ENCODE measurements at places on chromosomes 7 and 10.

DNA sequence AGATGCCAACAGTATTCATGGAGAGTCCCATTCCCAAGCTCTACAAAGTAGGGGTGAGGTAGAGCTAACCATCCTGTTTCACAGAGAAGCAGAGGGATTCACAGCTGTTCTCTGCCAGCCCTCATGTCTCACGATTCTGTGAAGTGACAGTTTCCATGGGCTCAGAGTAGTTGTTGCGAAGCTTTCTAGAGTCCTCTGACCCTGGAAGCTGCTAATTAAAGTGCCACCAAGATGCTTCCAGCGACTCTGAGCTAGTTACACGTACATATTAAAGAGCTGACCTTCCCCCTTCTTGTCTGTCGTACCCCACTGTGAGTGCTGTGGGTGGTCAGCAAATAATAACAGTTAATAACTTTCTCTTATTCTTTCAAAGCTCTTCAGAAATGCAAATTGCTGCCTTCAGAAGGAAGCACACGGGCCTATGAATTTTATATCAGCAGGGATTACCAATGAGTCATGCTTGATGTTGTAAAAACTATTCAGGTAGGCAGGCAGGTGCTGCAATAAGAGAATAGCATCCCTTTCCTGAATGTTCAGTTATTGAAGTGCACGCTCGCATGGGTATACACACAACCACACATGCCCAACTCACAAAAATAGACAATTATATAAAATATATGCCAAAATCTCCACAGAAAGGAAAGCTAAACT, 34.1 kb downstream of the DNAJB9 start:
- DNase-seq: no peak

DNA sequence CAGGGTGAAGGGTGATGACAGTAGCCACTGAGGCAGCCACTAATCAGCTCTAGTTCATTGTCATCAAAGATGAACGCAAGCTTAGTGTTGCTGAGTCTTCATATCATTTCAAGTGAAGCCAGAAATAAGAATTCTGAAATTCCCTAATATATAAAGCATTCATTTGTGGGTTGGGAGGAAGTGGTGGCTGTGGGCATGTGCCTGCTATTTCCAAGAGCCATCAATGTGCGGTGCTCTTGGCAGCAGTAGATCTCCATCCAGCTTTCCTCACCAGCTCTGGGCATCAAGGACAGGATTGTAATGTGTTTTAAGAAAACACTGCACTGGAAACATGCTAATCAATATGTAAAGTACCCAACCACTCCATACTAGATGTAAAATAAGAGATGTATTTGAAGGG, 202.5 kb upstream of the AHR start:
- no peak for DNase-seq

GRCh38 chr10:120691625-120692024, 159.5 kb upstream of the WDR11 start:
- no peak for DNase-seq

GRCh38 chr10:16231734-16232435, 204.9 kb upstream of the PTER start:
- DNase-seq: no peak

GRCh38 chr7:140236626-140237025, 59.8 kb upstream of the KDM7A start:
- no peak for DNase-seq

GRCh38 chr10:6912424-6912823, 332.3 kb upstream of the PRKCQ start:
- DNase-seq: no peak

DNA sequence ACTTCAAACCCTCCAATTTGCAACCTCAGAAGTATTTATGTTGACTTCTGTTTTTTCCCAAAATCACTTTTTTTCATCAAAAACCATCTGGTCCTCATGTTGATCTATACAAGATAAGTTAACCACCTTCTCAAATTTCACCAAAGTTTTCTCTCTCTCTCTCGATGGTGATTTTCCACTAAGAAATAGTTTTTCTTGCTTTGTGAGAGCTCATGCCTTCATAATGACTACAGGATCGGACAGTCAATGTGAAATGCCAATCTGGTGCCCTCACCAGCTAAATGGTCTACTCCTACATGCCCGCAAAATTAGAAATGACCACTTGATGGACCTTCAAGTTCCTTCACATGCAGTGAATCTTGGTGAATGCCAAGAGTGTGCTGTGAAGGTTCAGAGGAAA, 40.4 kb downstream of the CNNM1 start:
- DNase-seq: no peak

DNA sequence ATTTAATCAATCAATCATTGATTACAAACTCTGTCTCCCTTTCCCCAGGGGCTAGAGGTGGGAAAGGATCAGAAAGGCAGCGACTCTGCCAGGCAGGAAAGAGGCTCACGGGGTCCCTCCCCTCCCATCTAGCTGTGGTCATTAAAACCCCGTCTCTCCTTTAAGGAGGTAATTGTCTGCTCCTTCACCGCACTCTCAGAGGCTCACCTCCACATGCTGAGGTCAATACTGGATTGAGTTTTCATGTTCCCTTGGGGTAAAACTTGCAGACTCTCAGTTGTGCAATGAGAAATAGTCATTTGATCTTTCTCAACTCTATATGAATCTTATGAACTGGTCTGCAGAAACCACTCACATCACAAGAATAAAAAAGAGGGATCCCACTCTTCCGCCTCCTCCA, 368.8 kb downstream of the ADRA2A start:
- no peak for DNase-seq

- no peak for DNase-seq
Observed at GRCh38 chr10:6128591-6129251, 39.9 kb downstream of the RBM17 start.

DNA sequence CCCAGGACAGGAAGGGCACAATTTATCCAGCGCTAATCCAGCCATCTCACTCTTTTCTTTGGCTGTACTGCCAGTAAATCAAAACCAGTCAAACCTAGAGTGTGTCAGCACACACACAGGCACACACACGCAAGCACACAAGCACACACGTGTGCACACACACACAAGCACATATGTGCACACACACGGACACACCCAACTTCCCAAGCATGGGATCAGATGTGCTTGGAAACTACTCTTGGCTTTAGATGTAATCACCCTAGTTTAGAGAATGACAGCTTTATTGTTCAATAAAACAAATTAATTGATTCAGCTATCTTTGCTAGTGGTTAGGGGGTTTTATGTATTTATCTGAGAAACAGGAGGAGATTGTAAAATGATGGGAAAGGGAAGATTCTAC, 615.0 kb upstream of the MKI67 start:
- DNase-seq: no peak

DNA sequence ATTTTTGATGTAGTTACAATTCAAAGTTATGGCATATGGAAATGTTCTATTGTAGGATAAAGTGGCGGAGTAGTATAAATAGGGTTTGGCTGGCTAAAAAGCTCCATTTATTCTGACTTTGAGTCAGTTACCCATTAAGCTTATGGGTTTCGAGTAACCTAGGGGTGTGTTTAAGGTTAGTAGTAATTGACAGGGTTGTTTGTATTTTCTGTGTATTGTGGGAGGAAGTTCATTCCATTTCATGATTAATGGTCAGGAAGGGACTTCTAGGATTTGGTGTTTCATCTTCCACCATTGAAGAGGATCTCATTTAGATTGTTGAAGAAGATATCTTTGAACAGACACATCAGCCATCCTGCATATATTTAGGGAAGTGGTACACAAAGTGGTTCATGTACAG, 75.0 kb downstream of the BICC1 start:
- DNase-seq: no peak

DNA sequence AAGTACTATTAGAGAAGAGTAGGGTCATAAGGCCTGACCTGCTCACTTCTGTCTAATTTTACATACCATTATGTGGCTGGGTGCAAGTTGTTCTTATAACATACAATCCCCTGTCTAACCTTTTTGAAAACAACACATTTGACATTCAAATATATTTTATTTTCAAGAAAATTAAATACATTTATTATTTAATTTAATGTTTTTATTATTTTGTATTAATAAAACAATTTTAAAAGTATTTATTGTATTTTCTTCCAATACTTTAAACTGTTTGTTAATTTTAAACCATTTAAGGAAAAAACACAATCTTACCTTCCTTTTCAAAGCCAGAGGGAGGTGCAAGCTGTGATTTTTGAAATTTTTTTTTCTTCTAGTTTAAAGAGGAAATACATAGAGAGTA, 232.8 kb downstream of the KCND2 start:
- no peak for DNase-seq

DNA sequence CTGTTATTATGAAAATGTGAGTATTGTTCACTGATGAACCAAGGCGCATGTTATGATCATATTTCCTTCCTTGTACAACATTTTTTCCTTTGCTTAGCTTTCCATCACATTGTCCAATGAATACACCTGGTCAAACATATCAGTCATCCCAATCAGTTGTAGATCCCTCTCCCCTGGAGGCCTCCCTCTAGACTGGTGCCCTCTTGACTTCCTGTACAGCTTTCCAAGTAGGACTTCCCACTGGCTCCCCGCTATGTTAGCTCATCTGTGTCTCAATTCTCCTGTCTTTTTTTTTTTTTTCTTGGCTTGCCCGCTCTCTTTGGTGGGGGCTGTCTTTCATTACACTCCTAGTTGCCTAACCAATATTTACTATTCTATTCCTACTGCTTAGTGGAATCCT, 214.2 kb upstream of the NPY start:
- no peak for DNase-seq

DNA sequence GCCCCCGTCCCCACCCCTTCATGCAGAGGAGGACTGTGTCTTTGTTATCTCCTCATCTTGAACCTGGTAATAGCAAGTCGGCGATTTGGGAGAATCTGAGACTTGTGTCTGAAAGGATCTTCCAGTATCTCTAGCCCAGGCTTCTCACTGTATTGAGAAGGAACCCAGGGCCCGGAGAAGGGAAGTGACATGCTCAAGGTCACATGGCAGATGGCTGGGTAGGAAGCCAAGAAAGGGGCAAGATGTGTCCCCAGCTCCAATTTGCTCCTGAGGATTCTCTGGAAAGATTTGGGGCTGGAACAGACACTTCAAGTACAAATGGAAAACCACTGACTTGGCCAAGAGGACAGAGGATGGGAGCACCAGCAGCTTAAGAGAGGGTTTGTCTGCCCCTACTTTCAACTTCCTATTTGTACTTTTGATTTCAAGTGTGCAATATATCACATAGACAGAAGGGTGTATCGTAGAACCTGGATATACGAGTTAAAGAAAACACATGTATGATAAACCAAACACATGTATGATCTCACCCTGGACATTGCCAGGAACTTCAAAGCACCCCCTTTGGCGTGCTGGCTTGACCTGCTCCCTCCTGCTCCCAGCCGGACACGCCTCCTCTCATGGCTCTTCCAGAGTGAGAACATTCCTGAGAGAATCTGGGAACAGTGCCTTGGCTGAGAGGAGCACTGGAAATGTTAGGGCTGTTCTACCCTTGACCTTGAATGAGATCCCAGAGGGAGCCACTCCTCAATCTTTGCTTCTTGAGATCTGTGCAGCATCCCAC, 79.7 kb downstream of the CDH23 start:
- peak; percentile 46 for DNase-seq

- no peak for DNase-seq
Observed at GRCh38 chr10:31586723-31587638, 268.0 kb downstream of the ZEB1 start.

DNA sequence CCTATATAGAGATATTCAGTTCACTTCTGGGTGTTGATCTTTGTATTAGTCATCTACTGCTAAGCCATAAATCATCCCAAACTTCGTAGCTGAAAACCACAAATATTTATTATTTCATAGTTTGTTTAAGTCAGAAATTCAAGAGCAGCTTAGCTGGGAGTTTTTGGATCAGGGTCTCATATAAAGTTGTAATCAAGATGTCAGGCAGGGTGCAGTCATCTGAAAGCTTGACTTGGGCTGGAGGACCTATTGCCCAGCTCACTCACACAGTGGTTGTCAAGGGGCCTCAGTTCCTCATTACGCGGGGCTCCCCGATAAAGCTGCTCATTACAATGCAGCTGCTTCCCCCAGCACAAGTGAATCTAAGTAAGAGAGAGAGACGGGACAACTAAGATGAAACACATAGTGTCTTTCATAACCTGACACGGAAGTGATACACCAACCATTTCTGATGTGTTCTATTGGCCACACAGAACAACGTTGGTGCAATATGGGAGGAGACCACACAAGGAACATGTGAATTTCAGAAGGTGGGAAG, 15.7 kb downstream of the PPP1R3C start:
- DNase-seq: no peak
